ENCODE measurements at places on chromosomes 2 and 18.

GRCh38 chr2:105635564-105635963, 109.1 kb upstream of the NCK2 start:
- DNase-seq: no peak

DNA sequence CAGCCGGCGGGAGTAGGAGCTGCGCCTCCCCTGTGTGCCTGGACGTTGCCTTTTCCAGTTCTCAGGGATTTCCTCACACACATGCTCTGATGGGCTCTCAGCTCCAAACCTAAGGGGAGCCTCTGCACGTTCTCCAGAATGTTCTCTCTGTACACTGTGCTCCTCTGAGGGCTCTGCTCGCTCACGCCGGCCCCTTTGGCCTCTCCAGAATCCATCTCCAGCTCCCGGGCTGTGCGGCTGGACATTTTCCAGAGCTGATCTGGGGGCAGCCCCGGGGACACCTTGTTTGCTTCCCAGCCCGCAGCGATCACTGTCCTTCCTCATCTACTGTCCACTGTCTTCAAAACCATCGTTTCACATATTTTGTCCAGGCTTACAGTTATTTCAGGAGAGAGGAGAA, 245.4 kb upstream of the HDAC4 start:
- DNase-seq: no peak

DNA sequence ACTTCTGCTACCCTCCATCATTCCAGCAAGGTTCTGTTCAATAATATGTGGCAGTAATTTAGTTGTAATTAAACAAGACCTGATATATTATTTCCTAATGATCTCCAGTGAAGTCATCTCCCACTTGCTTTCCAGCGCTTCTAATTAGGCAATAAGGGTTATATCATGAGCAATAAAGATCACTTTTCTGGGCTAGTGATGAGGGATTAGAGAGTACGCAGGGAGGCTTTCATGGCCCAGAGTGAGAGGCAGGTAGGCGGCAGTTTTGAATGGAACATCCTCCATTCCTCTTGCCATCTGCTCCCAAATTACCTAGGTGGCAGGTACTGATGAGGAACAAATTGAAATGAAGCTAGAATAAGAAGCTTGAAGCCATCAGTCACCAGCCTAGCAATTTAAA, 358.1 kb upstream of the SYT4 start:
- no peak for DNase-seq

GRCh38 chr2:119718501-119719260, 39.7 kb downstream of the TMEM177 start:
- no peak for DNase-seq

- DNase-seq: no peak
These were observed 64.7 kb downstream of the STK39 start for GRCh38 chr2:168182550-168183249.

DNA sequence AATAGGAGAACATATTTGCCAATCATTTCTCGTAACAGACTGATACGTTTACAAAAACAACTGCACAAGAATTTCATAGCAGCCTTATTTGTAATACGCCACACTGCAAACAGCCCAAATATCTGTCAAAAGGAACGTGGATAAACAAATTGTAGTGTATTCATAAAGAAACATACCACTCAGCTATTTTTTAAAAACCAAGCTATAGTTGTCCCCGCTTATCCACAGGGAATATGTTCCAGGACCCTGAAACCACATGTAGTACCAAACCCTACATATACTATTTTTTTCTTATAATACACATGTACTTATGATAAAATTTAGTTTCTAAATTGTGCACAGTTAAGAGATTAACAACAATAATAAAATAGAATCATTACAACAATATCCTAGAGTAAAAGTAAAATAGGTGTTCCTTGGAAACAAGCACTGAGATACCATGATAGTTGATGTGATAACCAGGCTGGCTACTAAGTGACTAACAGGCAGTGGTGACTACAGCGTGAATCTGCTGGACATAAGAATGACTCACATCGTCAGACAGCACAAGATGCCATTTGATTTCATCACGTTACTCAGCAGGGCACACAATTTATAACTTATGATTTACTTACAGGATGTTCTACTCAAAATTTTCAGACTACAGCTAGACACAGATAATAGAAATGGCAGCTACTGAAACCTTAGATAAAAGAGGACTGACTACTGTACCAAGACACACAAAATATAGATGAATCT, 367.4 kb downstream of the NCKAP5 start:
- DNase-seq: no peak

GRCh38 chr2:120103723-120104467, 91.0 kb downstream of the EPB41L5 start:
- DNase-seq: no peak

GRCh38 chr18:79283131-79283810, 112.5 kb upstream of the NFATC1 start:
- DNase-seq: no peak

GRCh38 chr18:50967714-50968661, at the start of gene ELAC1:
Gene ELAC1, plus strand, starts transcription at chr18:50968040. Its CDS starts 6,365 bp downstream, at chr18:50974405.
- DNase-seq: peak; percentile 88

- no peak for DNase-seq
These were observed 17.2 kb downstream of the EIF4E2 start for GRCh38 chr2:232567721-232568120.

DNA sequence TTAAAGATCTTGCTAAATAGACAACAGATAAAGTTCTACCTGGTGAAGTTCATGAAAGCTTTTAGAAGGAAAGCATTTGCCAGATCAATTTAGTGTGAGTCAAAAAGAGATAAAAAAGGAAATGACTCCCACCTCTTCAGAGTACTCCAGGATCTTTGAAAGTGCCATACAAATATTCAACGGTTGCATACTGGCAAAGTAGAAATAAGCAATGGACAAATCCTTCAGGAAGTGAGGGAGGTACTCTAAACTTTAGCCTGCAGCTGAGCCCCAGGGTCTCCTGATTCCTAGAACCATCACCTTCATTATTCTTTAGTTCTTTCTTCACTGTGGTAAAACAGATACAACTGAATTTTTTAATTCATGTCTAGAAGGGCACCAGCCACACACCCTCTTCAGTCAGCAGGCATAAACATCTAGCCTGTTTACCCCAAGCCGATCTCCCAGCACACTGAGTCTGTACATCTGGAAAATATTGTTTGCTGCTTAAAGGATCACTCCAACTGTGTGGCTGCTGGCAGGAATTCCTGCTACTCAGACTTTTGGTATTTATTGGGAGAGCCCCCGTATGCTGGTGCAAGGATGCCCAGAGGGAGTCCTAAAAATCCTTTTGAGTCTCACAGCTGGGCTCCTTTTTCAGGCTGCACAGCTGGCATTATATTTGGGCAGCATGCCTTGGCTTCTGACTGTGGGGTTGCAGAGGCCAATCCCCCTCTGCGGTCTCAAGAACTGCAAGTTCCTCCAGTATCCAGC, 72.3 kb upstream of the SESTD1 start:
- no peak for DNase-seq

GRCh38 chr2:143529118-143529720, 400.0 kb downstream of the ARHGAP15 start:
- DNase-seq: no peak

DNA sequence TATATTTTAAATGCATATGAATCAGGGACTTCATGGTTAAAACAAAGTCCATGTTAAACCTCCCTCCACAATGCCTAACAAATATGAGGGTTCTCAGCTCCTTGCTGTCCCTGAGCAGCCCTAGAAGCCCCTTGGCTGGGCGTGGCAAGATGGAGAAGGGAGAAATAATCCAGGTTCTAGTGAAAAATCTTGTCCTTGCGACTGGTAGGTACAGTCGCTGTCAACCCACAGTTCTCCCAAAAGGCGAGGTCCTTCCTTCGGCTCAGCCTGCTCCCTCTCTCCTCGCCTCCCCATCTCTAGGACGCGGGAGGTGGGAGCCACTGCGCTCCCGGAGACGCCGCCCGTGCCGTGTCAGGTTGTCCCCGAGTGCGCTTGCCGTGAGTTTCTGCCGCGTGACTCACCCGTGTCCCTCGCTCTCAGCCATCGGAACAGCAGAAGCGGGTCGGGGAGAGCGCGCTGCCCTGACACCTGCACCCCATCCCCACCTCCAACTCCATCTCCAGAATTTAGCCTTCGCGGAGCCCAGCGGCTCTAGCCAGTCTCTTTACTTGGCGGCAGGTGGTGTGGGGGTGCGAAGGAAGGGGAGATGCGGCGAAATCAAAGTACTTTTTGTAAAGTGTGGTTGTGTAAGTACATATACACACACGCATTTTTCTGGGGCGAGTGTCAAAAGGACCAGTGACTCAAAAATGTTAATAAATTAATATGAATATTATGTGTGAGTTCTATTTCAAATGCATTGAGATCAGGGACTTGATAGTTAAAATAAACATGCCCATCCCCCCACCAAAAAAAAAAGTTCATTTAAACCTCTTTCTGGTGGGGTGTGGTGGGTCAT, 65.1 kb upstream of the TMEM17 start:
- no peak for DNase-seq

- no peak for DNase-seq
These were observed 94.1 kb upstream of the ZNF532 start for GRCh38 chr18:58770601-58771000.
